Endothelial cell of umbilical vein (primary cell): ENCODE measurements at places on chromosomes 5 and 9. TPM values are rescaled to one million over a fixed set of nuclear protein-coding genes. Genes with fewer than 3 reads are reported as not detected.
A peak's percentile ranks its signal among the peaks of the same experiment; 100 is the strongest.

GRCh38 chr5:56388229-56388985 lies 155.3 kb upstream of the ANKRD55 start:
- no peak for DNase-seq
- H3K4me1 ChIP-seq: no peaks in the 10 kb centered on the region
- H3K4me3 ChIP-seq: no peak overlapping the region
- no peaks in the 10 kb centered on the region for H3K36me3 ChIP-seq

DNA sequence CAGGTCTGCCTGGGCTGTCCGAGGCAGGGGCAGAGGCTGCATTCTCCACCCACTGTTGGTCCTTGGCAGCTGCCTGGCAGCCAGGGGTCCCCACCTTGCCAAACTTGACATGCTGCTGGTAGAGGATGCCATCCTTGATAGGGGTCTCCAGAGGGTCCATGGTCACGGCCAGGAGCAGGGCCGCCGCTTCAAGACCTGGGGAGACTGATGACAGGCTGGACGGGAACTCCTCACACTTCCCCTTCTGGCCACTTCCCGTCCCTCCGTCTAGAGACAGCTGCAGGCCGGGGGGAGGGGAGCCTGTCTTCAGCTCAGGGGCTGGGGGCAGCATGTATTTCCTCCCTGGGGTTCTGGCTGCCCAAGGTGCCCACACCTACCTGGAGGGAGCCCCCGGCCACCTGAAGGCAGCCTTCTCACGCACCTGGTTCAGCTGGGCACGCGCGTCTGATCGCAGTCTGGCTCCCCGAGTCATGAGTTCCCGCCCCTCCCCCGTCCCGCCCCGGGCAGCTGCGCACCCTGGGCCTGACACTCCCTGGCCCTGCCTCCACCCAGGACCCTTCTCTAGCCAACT lies at the start of gene DOK3:
TSS of gene DOK3 (minus strand) at position 446 of the 571 bp plus-strand sequence. CDS start at position 160, 286 bp downstream.
- peaks cover 34% of the 10 kb centered on the region for H3K36me3 ChIP-seq
- no peak within 1 kb of the TSS for H3K27ac ChIP-seq
- no peaks in the 10 kb centered on the region for H3K27me3 ChIP-seq
- peaks cover 9% of the 10 kb centered on the region for H3K4me1 ChIP-seq

DNA sequence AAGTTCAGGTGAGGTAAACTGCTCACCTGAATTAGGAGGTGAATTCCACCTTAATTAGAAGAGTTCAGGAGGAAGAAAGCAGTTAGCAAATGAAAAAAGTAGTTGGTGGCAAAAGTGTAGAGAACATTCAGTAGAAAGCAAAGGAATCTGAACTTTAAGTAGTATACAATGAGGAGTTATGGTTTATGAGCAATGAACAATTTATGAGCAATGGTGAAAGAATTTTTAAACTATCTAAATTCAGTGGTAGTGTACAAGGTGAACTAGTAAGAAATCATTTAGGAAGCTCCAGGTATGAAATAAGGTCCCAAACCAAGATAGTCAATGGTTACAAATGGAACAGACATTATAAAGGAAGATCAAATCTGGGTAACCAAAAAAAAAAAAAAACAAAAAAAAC lies 3.1 kb downstream of the CETN3 start:
- peaks cover 15% of the 10 kb centered on the region for H3K4me1 ChIP-seq
- H3K27ac ChIP-seq: no peak overlapping the region
- H3K4me3 ChIP-seq: no peak overlapping the region
- no peaks in the 10 kb centered on the region for H3K36me3 ChIP-seq
- DNase-seq: no peak

- no peak for DNase-seq
- H3K27ac ChIP-seq: no peak overlapping the region
- H3K36me3 ChIP-seq: no peaks in the 10 kb centered on the region
- H3K27me3 ChIP-seq: no peaks in the 10 kb centered on the region
- no peak overlapping the region for H3K4me3 ChIP-seq
These were observed 174.5 kb upstream of the MAP3K1 start for GRCh38 chr5:56640763-56641406.

DNA sequence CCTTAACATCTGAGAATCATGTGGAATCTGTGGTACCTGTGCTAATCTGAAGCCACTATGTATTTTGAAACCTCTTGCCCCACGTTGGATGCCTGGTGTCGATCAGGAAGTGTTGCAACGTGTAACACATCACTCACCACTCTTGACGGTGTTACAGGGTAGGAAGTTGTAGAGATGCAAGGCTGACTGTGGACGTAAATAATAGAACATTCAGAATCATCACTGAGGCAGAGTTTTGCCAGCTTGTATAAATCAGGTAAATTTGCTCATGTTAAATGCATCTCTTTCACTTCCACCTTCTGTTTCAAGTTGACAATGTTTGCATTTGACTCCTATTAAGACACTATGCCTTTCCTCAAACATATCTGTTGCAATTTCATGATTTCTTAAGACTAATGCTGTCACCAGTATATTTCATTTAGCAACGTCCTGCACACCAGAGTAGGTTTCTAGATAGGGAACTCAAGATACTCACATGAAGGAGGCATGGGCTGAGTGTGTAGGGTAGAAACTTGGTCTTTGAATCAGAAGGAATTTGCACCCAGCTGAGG lies 38.1 kb downstream of the BASP1 start:
- no peaks in the 10 kb centered on the region for H3K36me3 ChIP-seq
- no peaks in the 10 kb centered on the region for H3K27me3 ChIP-seq
- peaks cover 42% of the 10 kb centered on the region for H3K4me1 ChIP-seq
- H3K27ac ChIP-seq: no peak overlapping the region

DNA sequence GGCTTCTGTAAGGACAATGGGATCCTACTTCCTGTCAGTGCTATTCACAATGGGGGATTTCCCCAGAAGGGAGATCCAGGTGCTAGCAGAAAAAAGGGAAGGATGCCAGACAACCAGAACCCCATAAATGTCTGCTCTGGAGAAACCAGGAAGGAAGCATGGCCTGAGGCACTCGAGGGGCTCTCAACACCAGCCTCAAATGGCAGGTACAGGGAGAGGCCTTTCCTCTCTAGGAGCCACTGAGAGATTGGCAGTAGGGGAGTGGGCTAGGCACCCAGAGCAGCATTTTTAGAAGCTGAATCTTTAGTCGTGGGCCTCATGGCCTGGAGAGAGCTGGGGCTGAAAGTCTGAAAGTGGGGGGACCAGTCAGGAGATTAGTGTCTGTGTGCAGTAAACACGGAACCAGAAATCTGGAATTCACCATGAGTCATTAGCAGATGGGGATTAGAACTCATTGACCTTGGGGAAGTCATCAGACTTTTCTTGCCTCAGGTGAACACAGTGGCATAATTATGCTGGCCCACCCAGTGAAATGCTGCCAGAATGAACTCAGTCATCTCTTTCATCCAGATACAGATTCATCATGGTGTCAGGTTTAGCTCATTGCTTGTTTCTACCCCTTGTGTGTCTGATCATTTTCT lies 28.3 kb downstream of the ARHGEF28 start:
- H3K27ac ChIP-seq: peak overlapping the region; percentile 58
- no peak overlapping the region for H3K4me3 ChIP-seq
- DNase-seq: peak; percentile 68
- H3K36me3 ChIP-seq: peaks cover 3% of the 10 kb centered on the region
- peaks cover 31% of the 10 kb centered on the region for H3K4me1 ChIP-seq

DNA sequence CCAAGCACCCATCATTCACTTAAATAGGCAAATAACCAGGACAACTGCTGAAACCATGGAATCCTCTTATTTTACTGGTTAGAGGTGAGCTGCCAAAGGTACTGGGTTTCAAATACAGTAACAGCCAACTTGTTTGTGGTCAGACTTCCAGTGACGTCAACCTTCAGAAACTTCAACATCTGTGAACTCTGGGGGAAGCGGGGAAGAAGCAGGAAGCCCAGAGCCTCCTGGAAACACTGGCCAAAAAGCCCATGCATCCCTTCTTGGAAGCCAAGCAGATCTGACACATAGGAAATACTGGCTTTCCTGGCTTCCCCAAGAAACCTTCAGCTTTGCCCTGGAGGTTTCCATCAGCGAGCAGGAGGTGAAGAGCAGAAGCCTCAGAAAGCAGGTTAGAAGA lies 4.9 kb upstream of the FRRS1L start:
- H3K36me3 ChIP-seq: no peaks in the 10 kb centered on the region
- DNase-seq: no peak
- no peaks in the 10 kb centered on the region for H3K4me1 ChIP-seq
- H3K4me3 ChIP-seq: no peak overlapping the region

DNA sequence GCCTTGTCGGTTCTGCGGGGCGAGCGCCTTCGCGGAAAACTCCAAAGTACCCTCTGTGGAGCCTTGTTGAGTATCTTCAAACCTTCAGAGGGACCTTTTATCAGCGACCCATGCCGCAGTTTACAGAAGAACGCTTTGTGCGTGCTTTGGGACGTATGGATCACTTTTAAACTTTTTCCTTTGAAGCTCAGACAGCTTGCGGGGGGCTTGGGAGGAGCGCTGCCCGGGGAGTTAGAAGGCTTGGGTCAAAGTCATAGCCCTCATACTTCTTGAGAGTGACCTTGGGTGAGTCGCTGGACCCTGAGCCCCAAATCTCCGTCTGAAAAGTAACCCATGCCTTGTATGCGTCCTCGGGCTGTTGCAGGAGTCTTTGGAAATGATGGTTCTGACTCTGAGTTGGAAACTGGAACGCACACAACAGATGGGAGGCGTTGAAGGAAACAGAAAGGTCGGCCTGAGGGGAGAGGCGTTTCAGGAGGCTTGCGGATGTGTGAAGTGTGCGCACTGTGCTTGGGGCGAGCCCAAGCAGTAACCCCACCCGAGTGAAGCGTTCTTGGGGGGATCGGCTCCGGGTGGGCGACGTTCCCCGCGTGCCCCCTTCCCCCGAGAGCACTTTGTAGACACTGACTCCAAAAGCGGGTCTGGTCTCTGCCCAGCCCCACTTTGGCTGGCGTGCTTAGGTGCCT lies 661 bp upstream of the SLC25A51 start:
- peak overlapping the region; percentile 29 for H3K4me3 ChIP-seq
- no peaks in the 10 kb centered on the region for H3K36me3 ChIP-seq

- H3K36me3 ChIP-seq: peaks cover 17% of the 10 kb centered on the region
- no peak overlapping the region for H3K4me3 ChIP-seq
- no peaks in the 10 kb centered on the region for H3K27me3 ChIP-seq
- no peak overlapping the region for H3K27ac ChIP-seq
- no peak for DNase-seq
- H3K4me1 ChIP-seq: peaks cover 41% of the 10 kb centered on the region
These were observed 2.9 kb downstream of the NPDC1 start for GRCh38 chr9:137042751-137043727.

GRCh38 chr9:36316611-36317317 lies 58.5 kb upstream of the GNE start:
- no peak overlapping the region for H3K4me3 ChIP-seq
- H3K4me1 ChIP-seq: peaks cover 7% of the 10 kb centered on the region
- no peak overlapping the region for H3K27ac ChIP-seq
- H3K27me3 ChIP-seq: no peaks in the 10 kb centered on the region
- DNase-seq: peak; percentile 66
- H3K36me3 ChIP-seq: no peaks in the 10 kb centered on the region

DNA sequence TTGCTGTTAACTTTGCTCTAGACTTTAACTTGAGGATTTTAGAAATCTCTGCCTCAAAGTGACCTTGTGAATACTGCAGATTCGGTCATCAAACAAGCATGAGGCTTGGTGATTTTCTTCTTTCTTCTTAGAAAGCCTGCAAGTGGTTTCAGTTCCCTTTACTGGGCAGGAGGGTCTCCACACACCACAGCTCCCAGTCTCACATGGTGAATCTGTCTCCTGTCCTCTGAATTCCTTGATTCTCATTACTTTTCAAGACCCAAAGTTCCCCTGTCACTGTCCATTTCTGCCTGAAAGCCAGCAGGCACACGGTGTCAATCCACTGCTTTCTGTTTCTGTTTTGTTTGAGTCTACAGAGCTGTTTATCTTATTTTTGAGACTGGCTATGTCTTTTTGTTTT lies 14.1 kb downstream of the HSPB3 start:
- DNase-seq: no peak
- H3K4me3 ChIP-seq: no peak overlapping the region
- no peak overlapping the region for H3K27ac ChIP-seq
- no peaks in the 10 kb centered on the region for H3K4me1 ChIP-seq

GRCh38 chr5:137336161-137336560 lies 163.0 kb downstream of the SPOCK1 start:
- no peaks in the 10 kb centered on the region for H3K36me3 ChIP-seq
- peaks cover 2% of the 10 kb centered on the region for H3K4me1 ChIP-seq
- no peak overlapping the region for H3K4me3 ChIP-seq
- DNase-seq: no peak
- no peaks in the 10 kb centered on the region for H3K27me3 ChIP-seq

DNA sequence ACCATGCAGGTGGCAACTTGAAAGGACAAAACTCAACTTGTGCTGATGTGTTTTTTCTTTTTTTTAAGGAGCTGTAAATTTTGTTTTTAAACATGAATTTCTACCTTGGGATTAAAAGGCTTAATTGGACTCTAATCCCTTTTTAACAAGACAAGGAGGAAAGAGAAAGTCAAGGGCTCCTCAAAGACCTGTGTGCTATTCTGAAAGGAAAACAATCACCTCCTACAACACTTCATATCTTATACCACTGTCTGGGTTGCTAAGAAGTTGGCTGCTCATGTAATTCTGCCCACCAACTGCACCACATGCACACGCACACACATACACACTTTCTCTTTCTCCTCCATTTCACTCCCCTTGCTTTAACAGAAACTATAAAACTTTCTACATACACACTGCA lies 78.6 kb downstream of the SH3RF2 start:
- no peaks in the 10 kb centered on the region for H3K27me3 ChIP-seq
- no peaks in the 10 kb centered on the region for H3K36me3 ChIP-seq
- no peak for DNase-seq
- no peak overlapping the region for H3K4me3 ChIP-seq
- H3K27ac ChIP-seq: no peak overlapping the region

- H3K36me3 ChIP-seq: no peaks in the 10 kb centered on the region
- peak; percentile 78 for DNase-seq
- peaks cover 51% of the 10 kb centered on the region for H3K4me1 ChIP-seq
- H3K4me3 ChIP-seq: no peak overlapping the region
- H3K27ac ChIP-seq: peak overlapping the region; percentile 62
These were observed 220.0 kb downstream of the CDH18 start for GRCh38 chr5:19767987-19768386.

DNA sequence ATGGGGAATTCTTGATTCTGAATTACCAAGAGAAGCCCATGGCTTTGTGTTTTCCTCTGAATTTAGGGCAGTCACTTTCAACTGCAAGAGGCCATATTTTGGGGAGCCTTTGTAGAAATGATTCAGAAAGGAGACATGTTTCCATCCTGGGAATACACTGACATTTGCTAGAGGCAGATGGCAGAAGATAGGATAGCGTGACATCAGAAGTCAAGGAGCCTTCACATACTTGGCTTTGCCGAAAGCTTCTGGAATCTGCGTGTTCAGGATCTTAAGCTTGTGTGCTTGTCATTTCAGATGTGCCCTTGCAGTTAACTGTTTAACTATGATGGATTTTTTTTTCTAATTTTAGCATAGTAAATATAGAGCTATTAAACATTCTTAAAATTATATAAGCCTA lies 296.2 kb downstream of the ARHGEF28 start:
- no peak overlapping the region for H3K27ac ChIP-seq
- H3K4me3 ChIP-seq: no peak overlapping the region
- DNase-seq: no peak
- peaks cover 10% of the 10 kb centered on the region for H3K4me1 ChIP-seq

Gene SERF1A
- 5.1 and 6.7 TPM in 2 replicates for total RNA-seq

Gene C1QTNF3
- 1.6 and 2.0 TPM in 2 replicates for total RNA-seq

Gene PCDHB5
- total RNA-seq: 0.27 and 0.28 TPM in 2 replicates

Gene PCDHGB5
- total RNA-seq: 11.4 and 14.4 TPM in 2 replicates

Gene TMEM232
- total RNA-seq: 0.37 and 0.38 TPM in 2 replicates

Gene FYB1
- total RNA-seq: 0.44 TPM in 1 of 2 replicates, not detected in the other

Gene MARCOL
- total RNA-seq: not detected in 2 replicates

Gene GRIN1
- total RNA-seq: not detected in 2 replicates

Gene RPS14
- total RNA-seq: 1,852 and 2,034 TPM in 2 replicates

Gene PPIC
- 26.5 TPM in 2 replicates for total RNA-seq

Gene PHPT1
- 139 and 165 TPM in 2 replicates for total RNA-seq

Gene SLC1A1
- total RNA-seq: 6.5 and 8.3 TPM in 2 replicates

Gene BARHL1
- total RNA-seq: not detected in 2 replicates
